ENCODE measurements at places on chromosomes 3 and 15.

GRCh38 chr3:38039101-38039898 lies at the start of gene DLEC1:
Gene DLEC1 (plus strand): TSS chr3:38039208. CDS start chr3:38039226, 18 bp downstream.
- DNase-seq: peak; percentile 66

DNA sequence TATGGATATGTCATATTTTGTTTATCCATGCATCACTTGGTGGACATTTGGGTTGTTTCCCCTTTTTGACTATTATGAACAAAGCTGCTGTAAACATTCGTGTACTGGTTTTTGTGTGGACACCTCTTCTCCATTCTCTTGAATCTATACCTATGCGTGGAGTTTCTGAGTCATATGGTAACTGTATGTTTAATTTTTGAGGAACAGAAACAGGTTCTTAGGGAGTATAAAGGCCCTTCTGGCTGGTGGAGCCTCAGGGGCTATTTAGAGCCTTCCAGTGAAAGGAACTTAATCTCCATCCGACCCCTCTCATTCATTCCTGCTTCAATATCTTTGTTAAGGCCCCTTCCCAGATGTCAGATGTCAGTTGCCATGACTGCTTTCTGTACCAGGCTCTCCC lies 14.1 kb upstream of the CTXND1 start:
- DNase-seq: no peak

DNA sequence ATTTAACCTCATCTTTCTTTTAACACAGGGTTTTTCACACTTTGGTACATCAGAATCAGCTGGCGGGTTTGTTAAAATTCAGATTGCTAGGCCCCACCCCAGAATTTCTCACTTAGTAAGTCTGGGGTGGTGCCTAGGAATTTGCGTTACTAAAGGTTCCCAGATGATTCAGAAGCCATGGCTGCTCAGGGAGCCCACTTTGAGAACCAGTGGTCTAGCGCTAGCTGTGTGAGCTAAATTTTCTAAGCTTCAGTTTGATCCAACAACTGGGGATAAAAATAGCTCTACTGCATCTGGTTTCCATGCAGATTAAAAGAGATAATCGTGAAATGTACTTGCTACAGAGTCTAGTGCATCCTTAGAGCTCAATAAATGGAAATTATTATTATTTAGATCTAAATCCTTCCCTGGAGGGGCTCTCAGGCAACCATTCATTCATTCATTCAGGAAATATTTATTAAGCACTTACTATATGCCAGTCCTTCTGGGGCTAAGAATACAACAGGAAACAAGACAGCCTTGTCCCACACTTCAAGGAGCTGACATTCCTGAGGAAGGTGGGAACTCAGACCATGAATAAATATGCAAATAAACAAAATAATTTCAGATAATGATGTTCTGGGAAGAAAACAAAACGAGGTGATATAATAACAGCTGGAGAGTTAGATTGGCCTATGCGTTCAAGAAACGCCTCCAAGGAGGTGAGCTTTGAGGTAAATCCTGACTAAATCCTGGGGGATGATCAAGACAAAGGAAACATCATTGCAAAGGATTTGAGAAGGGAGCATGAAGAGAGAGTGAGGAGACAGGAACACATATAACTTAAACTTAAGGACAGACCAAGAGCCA lies 3.9 kb upstream of the CIDEC start:
- DNase-seq: no peak

GRCh38 chr3:194561306-194561974 lies 71.8 kb downstream of the TMEM44 start:
- no peak for DNase-seq

Measured in stimulated activated CD4-positive, alpha-beta T cell treated with anti-CD3 and anti-CD28 coated beads, Interleukin-12 subunit alpha, Interleukin-12 subunit beta, amount 100 ng/mL, for 48 hours (primary cell).